GM23338 (cell line): ENCODE measurements at places on chromosomes 13 and 19. TPM values are rescaled to one million over a fixed set of nuclear protein-coding genes. Genes with fewer than 3 reads are reported as not detected.
A peak's percentile ranks its signal among the peaks of the same experiment; 100 is the strongest.

Gene ETV2
- 0.87 TPM in 1 of 2 replicates, not detected in the other for total RNA-seq

Gene SOX1
- total RNA-seq = 0.04 and 0.17 TPM in 2 replicates

DNA sequence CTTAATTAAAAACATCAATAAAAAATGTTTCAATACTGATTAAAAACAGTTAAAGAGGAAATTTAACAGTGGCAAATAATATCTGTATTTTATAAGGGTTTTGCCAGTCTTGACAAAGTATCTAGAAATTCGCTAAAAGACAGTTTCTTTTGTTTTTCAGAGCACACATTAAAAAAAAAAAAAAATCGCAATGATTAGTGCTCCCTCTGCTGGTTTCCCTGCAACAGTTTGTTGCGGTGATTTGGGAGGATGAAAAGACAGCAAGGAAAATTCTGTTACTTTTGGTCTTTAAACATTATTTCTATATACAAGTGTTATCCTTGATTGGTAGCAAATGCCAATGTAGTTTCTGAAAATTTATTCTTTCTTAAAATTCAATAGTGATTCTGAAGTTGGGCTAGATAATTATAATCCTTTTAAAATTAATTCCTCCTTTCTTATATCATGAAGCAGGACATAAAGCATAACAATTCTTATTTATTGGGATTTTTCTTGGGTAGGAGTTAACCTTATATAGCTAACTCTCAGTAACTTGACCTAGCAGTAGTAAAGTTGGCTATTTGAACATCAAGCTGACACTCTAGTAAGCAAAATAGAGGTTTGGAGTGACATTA is 23.1 kb upstream of the SPRY2 start:
- DNase-seq = peak; percentile 67
- no peak overlapping the region for H3K4me3 ChIP-seq
- H3K36me3 ChIP-seq = no peaks in the 10 kb centered on the region

DNA sequence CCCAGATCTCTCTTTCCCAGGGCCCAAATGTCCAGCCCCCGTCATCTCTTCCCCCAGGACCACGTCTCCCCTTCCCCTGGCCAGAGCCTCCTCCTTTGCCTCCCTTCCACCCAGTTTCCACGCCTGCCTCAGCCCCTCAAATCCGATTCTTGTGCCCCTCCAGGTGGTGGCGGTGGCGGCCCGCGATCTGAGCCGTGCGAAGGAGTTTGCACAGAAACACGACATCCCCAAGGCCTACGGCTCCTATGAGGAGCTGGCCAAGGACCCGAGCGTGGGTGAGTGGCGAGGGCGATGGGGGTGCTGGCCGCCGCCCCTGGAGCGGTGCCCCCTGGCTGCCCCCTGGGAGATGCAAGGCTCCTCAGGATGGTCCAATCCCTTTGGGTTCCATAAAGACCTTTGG is 1.3 kb downstream of the DHDH start:
- no peak overlapping the region for H3K4me3 ChIP-seq
- H3K36me3 ChIP-seq = no peaks in the 10 kb centered on the region
- H3K27me3 ChIP-seq = peaks cover 33% of the 10 kb centered on the region
- H3K27ac ChIP-seq = no peak overlapping the region
- peaks cover 16% of the 10 kb centered on the region for H3K4me1 ChIP-seq
- DNase-seq = peak; percentile 61

DNA sequence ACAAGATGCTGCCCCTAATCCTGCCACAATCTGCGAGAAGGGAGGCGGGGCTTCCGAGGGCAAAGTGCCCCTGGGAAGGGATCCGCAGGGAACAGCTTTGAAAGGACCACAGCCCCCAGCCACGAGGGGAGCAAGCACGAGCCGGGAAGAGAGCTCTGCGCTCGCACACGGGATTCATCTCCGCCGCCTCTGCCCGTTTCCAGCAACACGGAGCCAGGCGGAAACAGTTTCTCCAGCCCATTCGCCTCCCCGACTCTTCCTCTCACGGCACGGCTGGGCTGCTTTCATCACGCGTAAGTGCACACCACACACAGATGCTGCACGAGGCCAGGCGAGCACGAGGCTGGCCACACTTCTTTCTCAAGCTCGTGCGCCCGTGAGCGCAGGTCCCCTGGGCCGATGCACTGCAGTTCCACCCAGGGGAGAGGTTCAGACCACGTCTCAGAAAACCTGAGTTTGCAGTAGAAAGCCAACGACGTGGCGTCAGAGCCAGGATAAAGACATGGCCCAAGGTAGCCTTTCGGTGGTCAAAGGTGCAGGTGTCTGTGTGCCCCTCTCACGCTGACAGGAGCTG is 33.6 kb downstream of the NAXD start:
- DNase-seq = no peak
- H3K4me1 ChIP-seq = peaks cover 6% of the 10 kb centered on the region
- no peak overlapping the region for H3K27ac ChIP-seq
- H3K27me3 ChIP-seq = no peaks in the 10 kb centered on the region
- no peaks in the 10 kb centered on the region; the same call in 1 of the 2 replicates for H3K36me3 ChIP-seq

DNA sequence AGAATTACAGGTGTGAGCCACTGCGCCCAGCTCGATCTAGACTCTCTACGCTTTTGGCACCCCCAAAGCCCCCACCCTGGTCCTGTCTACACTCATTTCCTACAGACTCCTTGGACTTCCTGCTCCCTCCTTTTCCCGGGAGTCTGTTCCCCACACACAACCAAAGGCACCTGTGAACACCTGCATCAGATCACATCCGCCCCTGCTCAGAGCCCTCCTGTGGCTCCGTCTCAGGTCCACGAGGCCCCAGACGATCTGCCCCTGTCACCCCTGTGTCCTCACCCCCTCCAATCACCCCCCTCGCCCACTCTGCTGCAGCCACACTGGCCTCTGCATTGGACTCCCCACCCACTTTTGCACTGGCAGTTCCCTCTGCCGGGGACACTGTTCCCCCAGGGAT is 12.4 kb upstream of the PAK4 start:
- no peaks in the 10 kb centered on the region for H3K36me3 ChIP-seq
- no peak overlapping the region for H3K27ac ChIP-seq
- no peaks in the 10 kb centered on the region for H3K4me1 ChIP-seq
- DNase-seq = no peak
- no peak overlapping the region for H3K4me3 ChIP-seq

DNA sequence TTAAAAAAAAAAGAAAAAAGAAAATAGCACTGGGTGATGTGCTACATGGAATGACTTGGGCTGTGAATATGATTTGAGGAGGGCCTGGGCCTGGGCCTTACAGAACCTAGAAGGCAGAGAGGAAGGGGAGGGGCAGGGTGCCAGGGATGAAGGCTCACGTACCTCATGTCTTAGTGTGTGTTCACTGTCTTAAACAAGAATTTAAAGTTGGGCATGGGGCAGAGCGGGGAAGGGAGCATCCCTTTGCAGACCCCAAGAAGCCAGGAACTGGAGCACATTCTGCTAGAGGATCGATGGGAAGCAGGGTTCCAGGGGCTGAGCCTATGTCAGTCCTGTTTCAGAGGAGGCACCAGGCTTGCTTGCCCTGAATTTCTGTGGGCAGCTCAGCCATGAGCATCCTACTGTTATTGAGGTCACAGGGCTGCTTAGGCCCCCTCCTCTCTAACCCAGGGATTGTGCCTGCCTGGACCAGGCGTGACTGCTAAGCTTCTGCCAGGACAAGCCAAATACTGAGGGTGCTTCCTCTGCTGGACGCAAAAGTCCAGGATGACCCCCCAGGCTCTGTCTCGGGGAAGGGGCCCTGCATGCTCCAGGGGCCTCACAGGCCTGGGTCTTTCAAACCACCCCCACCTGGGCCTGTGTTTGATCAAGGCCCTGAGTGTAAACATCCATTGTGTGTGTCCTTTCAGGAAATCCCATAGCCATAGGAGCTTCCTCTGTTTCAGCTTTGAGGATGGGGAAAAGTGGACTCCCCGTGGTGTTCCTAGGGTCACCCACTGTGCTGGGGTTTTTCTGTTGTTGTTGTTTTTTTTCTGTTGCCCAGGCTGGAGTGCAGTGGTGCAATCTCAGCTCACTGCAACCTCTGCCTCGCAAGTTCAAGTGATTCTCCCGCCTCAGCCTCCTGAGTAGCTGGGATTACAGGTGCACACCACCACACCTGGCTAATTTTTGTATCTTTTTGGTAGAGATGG is 4.8 kb downstream of the LSR start:
- peaks cover 5% of the 10 kb centered on the region; the same call in 1 of the 2 replicates for H3K4me1 ChIP-seq
- H3K27ac ChIP-seq = 0 out of 2 replicates have a peak overlapping the region, but pooled peaks have one; percentile 50

- H3K4me1 ChIP-seq = no peaks in the 10 kb centered on the region
- H3K36me3 ChIP-seq = no peaks in the 10 kb centered on the region
- H3K27ac ChIP-seq = no peak overlapping the region
- no peaks in the 10 kb centered on the region for H3K27me3 ChIP-seq
- DNase-seq = no peak
Measured at GRCh38 chr13:40075281-40075680, 419.8 kb downstream of the COG6 start.
